ENCODE measurements at places on chromosomes 12 and 14.
A peak's percentile ranks its signal among the peaks of the same experiment; 100 is the strongest.

GRCh38 chr12:4717806-4718205, 2.4 kb upstream of the GALNT8 start:
- DNase-seq, result no peak

- no peak for DNase-seq
Observed at GRCh38 chr14:94622653-94623421, 10.6 kb downstream of the SERPINA3 start.

GRCh38 chr14:52878469-52878868, 72.4 kb downstream of the FERMT2 start:
- no peak for DNase-seq

- no peak for DNase-seq
Observed at GRCh38 chr14:71309756-71310155, 402.5 kb downstream of the PCNX1 start.

- DNase-seq, result no peak
Observed at GRCh38 chr14:101839236-101839635, 77.7 kb downstream of the PPP2R5C start.

DNA sequence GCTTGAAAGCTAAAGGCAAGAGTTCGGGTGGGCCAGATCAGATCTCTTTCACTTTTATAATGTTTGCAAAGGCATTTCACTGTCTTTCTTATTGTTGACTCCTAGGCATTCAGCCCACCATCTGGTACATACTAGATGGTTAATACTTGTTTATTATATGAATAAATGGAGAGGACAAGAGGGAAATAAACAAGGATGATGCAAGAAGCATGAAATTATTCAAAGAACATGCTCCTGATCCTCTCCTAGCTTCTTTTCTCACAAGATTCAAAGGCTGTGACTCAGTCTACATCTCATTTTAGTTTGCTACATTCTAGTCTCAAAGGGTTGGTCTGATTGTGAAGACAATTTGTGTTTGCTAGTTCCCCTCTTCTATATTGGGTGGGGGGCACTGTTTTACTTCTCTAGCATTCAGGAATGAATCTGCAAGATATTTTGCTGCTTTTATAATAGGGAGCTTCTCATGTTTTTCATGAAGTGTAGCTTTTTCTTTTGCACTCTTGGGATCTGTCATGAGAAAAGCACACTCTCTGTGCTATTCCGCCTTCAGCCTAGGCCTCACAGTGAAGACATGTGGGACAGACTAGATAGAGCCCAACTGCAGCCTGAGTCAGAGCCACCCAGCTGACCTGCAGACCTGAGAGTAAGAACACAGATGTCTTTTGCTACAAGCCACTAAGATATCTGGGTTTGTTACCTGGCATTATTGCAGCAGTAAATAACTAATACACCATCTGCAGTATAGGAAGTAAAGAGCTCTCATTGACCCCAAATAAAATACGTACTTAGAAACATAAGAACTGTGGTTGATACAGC, 65.7 kb downstream of the PTHLH start:
- no peak for DNase-seq

GRCh38 chr14:87457720-87458119, 535.3 kb downstream of the GALC start:
- DNase-seq, result no peak

DNA sequence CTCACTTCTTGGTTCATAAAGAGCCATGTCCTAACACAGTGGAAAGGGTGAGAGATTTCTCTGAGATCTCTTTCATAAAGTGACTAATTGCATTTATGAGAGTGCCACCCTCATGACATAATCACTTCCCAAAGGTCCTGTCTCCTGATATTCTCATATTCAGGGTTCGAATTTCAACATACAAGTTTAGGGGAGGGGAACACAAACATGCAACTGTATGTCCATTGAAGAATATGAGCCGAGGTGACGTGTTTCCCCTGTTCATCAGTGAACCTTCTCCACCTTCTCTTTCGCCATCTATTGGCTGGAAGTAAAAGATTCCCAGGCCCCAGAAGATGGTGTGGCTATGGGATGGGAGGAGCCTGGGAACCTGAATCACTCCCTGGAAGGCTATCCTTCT, 354.2 kb upstream of the ATP2B1 start:
- peak; percentile 71 for DNase-seq

GRCh38 chr12:24228371-24228770, 278.9 kb upstream of the SOX5 start:
- no peak for DNase-seq

GRCh38 chr12:5439371-5439771, 7.5 kb downstream of the NTF3 start:
- no peak for DNase-seq
